ENCODE measurements at places on chromosomes 11 and 22.
A peak's percentile ranks its signal among the peaks of the same experiment; 100 is the strongest.

DNA sequence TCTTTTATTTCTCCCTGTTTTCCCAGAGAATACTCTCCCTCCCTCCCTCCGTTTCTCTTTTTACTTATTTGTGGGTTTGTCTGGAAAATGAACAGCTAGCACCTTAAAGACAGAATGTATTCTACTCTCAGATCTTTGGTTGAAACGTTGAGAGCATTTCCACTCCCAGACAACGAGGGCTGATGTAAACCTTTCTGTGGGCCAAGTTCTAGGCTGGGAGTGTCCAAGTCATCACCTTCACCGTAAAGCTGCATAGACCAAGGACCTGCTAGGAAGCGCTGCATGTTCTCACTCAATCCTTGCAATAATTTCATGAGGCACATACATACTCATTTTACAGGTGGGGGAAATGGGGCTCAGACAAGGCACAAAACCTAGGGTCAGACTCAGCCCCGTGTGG is 32.4 kb downstream of the MYH9 start:
- no peak for DNase-seq

DNA sequence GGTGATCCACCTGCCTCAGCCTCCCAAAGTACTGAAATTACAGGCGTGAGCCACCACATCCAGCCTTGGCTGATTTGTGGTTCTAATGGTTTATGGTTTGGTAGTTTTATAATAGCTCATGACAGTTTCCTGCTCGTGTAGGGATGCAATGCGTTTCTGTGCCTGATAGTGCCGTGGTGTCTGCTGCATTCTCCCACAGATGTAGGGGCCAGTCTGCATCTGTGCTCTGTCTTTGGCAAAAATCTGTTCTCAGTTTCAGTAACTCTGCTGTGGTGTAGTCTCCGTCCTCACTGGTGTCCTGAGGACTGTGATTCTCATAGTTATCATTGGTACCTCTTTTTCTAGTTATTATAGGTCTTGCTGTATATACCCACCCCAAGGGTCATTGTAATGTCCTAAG is 16.3 kb downstream of the ST14 start:
- no peak for DNase-seq

DNA sequence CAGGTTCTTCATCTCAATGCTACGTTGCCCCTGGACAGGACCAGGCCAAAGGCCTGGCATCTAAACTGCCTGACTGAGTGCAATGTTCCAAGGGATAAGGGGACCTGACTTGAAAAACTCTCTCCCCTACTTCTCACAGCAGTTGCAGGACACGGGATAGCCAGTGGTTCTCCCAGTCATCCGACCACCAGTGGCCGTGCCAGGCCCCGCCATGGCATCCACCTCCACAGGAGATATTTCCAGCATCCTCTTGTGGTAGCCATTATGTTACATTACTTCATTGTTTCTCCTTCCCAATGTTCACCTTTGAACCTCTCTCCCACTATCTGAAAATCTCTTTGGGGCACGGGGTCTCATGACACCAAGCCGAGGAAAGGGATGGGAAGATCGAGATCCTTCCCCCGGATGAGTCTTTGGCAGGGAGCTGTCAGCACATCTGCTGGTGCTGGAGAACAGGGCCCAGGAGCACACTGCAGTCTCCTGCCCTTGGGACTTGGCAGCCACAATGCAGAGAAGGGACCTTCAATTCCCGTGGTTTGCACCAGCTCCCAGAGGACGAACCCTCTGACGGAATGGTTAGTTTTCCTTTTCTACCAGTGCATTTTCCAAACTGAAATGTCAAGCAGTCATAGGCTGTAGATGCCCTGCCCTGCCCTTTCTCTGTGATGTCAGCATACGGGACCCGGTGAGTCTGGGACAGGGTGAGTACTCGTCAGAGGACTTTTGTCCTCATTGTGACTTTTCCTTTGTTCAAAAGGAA is 121.2 kb downstream of the ETS1 start:
- DNase-seq, result no peak

DNA sequence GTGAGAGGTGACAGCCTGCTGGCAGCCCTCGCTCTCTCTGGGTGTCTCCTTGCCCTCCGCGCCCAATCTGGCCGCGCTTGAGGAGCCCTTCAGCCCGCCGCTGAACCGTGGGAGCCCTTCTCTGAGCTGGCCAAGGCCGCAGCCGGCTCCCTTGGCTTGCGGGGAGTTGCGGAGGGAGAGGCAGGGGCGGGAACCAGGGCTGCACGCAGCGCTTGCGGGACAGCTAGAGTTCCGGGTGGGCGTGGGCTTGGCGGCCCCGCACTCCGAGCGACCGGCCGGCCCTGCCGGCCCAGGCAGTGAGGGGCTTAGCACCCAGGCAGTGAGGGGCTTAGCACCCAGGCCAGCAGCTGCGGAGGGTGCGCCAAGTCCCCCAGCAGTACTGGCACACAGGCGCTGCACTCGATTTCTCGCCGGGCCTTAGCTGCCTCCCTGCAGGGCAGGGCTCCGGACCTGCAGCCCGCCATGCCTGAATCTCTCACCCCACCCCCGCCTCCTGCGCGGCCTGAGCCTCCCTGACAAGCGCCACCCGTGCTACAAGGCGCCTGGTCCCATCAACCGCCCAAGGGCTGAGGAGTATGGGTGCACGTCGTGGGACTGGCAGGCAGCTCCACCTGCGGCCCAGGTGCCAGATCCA is 1526.1 kb downstream of the FAM181B start:
- no peak for DNase-seq

DNA sequence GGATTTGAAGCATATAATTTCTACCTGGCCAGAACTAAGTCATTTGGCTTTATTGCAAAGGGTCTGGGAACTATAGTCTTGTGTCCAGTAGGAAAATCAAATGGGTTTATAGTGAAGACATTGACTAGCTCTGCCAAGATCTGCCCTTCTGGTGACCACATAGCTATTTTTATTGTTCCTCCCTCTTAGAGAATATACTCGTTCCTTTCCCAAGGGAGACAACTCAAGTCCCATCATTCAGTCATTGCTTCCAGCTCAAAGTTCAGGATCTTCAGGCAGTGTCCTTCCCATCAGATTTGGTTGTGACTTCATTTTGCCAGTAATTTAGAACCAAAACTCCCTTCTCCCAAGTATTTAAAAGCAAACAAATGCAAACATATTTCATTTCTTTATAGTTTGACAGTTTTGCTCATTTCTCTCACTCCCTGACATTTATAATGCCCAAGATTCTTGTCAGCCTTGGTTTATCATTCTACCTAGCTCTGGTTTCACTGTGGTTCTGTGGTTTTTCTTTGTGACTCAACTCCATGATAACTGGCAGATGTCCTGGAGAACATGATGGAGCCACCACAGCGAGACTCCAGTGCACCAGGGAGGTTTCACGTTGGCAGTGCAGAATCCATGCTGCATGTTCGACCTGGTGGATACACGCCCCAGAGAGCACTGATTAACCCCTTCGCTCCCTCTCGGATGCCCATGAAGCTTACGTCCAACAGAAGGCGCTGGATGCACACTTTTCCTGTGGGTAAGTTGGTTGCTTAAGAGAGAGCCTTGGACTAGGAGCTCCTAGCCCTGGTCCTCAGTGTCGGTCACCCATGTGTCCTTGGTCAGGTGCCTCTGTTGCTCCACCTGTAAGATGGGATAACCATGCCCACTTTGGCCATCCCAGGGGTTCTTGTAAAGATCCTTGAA is 64.9 kb downstream of the DEPDC5 start:
- no peak for DNase-seq

DNA sequence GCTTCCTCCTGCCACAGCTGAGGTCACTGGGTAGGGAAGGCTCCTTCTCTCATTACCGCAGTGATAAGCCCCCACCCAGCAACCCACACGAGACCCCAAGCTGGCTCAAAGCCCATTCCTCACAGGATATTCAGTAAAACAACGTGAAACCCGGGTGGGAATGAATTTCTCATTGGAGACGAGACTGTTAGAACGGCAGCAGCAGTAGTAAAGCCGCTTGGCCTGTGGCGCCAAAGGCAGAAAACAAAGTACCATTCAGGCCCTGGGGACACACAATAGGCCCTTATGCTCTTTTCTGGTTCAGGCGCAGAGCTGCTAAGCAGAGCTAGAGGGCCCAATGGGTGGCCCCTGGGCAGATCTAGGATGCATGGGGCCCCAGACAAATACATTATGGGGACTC is 45.3 kb downstream of the PC start:
- peak; percentile 58 for DNase-seq

DNA sequence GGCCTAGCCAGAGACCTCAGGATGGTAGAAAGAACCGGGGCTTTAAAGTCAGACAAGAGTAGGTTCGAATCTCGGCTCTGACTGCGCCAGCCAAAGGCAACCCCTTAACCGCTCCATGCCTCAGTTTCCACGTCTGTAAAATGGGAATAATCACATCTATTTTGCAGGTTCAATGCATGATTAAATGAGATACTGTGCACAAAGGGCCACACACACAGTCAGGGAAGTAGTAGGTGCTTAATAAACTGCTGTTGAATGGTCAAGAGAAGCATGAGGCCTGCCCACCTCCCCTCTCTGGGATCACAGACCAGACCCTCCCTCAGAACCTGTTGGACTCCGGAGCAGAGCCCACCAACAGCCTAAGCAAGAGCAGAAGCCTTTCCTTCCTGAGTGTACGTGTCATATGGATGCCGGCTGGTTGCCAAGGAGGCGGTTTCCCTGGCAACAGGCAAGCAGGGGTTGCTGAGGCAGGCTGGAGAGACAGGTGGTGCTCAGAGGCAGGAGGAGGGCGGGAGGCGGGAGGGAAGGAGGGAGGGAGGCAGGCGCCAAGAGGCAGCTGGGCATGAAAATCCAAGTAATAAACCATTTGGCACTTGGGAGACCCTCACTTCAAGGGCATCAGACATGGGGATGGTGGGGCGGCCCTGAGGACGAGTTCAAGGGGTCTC is 43.9 kb downstream of the NFAM1 start:
- DNase-seq, result peak; percentile 67

- no peak for DNase-seq
Observed at GRCh38 chr22:23248583-23248982, 68.3 kb downstream of the BCR start.

DNA sequence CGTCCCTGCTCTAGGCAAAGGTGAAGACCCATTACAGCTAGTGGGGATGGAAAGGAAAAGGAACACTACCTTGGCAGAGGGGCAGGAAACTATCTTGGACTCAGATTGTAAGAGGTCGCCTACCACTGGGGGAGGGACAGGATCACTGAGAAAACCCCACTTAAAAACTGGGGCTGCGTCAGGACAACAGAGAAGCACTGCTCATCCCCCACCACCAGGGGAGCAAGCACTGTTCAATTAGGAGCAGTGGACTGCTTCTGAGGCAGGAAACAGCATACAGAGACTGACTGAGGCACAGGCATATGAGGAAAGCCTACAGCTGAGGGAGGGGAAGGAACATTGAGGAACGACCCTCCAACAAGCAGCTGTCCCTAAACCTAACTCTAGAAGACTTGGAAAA is 20.8 kb upstream of the DLAT start:
- no peak for DNase-seq

DNA sequence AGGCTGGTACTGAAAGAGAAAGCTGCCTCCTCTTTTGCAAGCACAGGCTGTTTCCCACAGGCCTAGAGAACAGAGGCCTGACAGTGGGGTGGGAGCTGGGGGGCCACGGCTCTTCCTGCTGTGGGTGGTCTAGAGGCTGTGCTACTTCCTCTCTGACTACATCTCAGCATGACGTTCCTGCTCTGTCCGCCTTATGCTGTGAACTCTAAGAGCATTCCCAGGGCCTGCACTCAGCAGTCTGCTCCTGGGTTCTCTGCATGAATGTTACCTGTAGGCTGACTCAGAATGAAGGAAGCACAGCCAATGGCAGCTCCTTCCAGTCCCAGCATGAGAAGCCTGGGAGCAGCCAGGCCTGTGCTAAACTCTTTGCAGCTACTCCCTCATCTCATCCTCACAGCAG is 534.3 kb downstream of the NTM start:
- DNase-seq, result no peak

- no peak for DNase-seq
Observed at GRCh38 chr11:96869207-96869606, 479.4 kb downstream of the JRKL start.

GRCh38 chr11:110297726-110298300 is 1.4 kb upstream of the RDX start:
- DNase-seq, result no peak

DNA sequence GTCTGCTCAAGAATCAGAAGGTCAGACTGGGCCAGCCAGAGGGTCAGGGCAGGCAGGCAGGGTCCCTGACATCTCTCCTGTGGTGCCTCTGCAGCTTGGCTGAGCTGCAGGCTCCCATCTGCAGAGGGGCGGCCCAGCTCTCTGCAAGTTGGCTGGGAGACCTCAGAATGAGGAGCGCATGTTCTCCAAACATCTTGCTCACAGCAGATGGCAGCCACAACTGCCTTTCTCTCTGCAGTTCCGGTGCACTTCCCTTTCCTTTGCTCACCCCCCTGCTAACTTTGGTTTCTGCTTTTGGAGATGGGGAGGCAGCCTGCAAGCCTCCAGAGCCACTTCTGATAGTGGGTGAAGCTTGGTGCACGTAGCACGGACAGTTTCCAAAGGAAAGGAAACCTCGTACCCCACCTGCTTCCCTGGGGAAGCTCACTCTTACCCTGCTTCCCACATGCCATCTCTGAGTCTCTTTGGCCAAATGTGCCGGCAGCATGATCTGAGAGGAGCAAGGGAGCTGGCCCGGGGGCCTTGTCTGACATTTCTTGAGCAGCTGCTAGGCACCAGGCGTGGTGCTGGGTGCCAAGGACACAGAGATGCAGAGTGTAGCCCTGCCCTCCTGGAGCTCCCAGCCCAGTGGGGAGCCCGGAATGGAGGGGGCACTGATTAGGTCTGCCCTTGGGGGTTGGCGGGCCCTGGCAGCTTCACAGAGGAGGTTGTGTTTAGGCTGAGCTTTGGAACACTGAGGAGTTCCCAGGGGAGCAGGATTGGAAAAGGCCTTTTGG is 18.2 kb downstream of the DAGLA start:
- DNase-seq, result peak; percentile 46

GRCh38 chr11:86214710-86215109 is 29.8 kb upstream of the EED start:
- DNase-seq, result no peak

GRCh38 chr22:49113758-49114157 is 713.9 kb downstream of the BRD1 start:
- no peak for DNase-seq

DNA sequence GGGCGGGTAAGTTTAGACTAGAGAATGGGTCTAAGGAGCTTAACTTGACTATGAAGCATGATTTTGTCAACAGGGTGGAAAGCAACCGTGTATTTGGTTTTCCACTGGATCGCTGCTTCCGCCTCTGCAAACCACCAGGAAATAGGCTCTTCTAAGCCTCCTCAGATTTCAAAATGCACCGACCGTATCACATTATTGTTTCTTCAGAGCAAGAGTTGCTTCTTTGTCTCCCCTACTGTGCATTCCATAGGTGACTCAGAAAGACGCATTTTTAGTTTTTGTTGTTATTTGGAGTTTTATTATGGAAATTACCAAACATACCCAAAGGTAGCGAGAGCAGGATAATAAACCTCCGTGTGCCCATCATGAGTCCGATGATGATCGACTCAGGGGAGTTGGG is 64.3 kb upstream of the RASD2 start:
- DNase-seq, result no peak
